ENCODE measurements at places on chromosomes 13 and 19.

GRCh38 chr13:109494925-109495369 lies 291.4 kb downstream of the IRS2 start:
- DNase-seq, result no peak

GRCh38 chr19:43435775-43436174 lies 21.1 kb downstream of the TEX101 start:
- DNase-seq, result no peak

DNA sequence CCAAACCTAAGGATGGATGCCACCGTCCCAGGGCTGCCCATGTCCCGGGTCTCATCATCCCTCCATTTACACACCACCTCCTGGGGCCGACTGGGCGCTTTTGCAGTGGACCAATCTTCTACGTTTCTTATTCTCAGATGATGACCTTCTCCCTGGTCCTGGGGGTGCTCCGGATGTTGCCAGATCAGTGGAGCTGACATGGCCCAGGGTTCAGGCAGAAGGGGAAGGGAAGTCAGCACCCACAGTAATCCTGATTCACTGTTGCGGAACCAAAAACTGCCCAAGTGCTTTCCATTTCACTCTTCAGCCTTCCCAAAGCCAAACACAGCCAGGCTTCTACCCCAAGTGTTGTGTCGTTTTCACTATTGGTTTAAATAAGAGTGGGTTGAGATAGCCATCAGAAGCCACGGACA lies 29.8 kb downstream of the RAB20 start:
- DNase-seq, result no peak

GRCh38 chr19:1513499-1514294 lies 878 bp upstream of the ADAMTSL5 start:
- DNase-seq, result no peak

- no peak for DNase-seq
Measured at GRCh38 chr13:100154842-100155416, 66.0 kb downstream of the PCCA start.

- DNase-seq, result no peak
Measured at GRCh38 chr13:40403509-40404241, 262.8 kb downstream of the FOXO1 start.

- DNase-seq, result no peak
Measured at GRCh38 chr13:94119360-94119936, 360.0 kb downstream of the DCT start.
